T-helper 1 cell (primary cell): ENCODE measurements at places on chromosomes 13 and 19.
A peak's percentile ranks its signal among the peaks of the same experiment; 100 is the strongest.

GRCh38 chr19:35081201-35081600 lies 34.4 kb upstream of the FXYD3 start:
- no peak for DNase-seq

DNA sequence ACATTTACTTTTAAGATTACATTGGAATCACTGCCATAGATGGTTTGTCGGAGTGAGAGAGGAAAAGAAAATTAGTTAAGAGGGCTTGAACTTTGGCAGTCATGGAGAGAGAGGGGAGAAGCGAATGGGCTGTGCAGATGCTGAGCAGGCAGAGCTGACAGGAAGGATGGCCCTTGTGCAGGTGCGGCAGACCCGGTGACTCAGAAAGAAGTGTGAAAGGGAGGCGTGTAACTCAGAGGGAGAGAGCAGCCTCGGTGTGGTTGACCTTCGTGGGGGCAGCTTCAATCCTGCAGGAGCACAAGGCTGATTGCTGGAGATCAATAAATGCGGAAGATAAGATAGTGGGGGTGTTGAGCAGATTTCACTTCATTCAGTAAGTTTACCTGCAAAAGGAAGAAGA lies 76.9 kb downstream of the TNFSF13B start:
- DNase-seq, result peak; percentile 10

GRCh38 chr13:92461831-92462230 lies 764.8 kb upstream of the GPC6 start:
- no peak for DNase-seq

DNA sequence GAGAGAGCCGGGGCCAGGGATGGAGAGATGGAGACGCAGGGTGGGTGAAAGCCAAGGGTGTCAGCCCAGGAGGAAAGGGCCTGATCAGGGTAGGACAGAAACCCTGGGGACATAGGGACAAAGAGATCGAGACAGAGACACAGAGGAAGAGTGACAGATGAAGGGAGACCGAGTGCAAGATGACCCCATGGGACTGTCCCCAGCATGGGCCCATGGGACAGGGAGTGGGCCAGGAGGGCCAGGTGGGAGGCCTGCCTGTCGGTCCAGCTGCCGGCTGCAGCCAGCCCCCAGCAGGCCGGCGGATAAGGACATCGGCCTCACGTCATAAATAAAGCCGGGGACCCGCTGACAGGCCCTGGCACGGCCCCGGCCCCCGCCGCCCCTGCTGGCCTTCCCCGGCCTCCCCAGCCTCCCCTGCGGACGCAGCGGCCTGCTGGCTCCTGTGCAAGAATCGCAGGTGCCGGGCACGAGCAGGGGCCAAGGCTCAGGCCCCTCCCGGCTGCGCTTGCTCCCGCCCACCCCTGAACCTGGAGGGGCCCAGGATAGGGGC lies 6.3 kb downstream of the REX1BD start:
- no peak for DNase-seq

- no peak for DNase-seq
These were observed 619.2 kb upstream of the SGCG start for GRCh38 chr13:22561581-22561980.

DNA sequence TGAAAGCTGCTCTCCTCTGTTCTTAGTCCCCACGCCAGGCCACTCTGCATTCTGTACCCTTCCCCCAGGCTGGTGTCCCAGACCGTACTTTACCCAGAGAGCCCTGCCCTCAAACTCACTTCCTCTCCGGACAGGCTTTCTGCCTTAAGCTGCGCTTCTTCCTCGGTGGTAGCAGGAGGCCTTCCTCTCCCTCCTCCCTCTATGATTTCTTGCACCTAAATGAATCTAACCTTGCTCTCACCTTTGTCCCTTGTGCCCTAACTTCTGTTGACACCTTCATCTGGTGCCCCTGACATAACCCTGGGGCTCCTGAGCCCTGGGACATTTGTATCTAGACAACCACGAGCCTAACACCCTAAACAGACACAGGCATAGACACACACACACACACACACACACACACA lies 29.6 kb upstream of the CEACAM21 start:
- DNase-seq, result peak; percentile 75

- DNase-seq, result no peak
These were observed 10.9 kb upstream of the S1PR4 start for GRCh38 chr19:3167533-3168272.

DNA sequence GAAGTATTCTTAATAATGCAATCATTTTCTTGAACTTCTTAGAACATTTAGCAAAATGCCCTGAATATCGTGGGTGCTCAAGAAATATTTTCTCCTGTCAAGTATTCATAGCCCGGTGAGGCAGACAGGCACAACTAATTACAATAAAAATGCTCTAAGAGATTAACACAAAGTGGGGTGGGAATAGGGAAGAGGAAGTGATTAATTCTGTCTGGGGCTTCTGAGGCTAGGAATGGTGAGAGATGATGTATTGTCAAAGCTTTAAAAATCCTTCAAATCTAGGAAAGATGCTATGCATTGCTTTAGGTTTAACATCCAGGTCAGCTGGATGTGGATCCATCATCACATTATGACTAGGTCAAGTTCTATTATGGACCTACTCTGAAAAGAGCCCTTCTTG lies 66.9 kb upstream of the POSTN start:
- DNase-seq, result no peak

DNA sequence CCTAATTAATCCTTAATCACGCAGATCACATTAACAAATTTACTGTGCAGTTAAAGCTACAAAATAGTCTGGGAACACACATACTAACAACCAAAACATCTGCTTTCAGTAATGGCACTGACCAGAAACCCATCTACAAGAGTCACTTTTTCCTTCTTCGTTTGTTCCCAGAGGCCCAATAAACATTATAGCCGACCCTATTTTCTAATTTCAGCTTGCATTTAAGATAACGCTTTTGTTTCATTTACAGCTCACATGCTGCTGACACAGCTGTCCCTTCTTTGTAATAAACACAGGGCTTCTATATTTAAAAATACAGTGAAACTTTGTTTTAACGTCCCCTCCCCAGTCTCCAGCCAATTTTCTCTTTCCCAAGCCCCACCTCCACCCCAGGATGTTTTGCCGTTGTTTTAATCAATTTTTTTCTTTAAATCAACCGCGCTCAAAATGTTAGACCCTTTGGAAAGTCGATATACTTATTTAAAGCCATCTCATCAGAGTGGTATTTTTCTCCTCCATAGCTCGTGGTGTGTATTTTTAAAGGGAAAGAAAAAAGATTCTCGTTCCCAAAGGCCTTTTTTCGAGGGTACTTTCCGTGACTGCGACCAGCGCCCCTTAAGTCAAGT lies 1.7 kb upstream of the WBP4 start:
- no peak for DNase-seq

DNA sequence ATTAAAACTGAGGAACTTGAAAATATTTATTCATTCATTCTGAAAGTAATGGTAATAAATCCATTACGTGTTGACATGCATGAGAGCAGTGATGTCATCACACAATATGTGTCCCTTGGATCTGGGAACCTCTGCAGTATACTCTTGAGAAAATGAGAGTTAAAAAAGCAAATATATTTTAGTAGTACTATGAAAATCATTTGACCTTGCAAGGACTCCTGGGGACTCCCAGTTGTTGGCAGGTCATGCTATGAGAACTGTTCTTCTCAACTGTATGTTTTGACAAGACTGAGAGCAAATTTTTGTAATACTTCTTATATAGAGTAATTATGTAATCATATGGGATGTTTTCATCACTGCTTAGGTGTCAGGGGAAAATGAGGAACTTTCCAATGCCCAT lies 249.4 kb downstream of the PCCA start:
- DNase-seq, result no peak

DNA sequence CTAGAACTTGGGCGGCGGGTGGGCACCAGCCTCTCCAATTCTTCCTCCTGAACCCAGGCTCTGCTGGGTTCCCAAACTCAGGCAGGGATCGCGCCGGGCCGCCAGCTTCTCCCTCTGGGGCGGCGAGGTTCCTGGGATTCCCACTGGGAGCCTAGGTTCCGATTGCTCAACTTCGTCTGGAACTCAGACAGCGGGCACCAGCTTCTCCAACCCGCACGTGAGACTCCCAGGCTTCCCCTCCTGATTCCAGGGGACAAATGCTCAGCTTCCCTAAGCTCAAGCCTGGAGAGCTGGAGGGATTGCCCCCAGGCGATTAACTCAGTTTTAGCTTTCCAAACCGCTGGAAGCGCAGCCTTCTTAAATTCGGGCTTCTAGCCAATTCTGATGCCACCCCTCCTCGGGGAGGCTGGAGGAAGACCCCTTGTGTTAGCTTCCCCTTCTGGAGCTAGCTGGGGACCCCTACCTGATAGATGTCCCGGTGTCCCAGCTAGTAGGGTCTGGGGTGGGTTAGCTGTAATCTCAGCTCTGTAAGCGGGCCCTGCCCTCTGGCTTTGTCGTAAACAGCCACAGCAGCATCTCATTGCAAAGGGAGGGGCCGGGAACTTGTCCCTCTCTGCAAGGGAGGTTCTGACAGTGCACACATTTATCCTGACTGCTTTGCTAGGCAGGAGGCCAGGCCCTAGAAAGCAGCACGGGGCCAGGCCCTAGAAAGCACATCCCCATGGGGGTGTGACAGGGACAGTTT lies 671 bp downstream of the MCOLN1 start:
- DNase-seq, result no peak
